ENCODE measurements at places on chromosomes 4 and X.

DNA sequence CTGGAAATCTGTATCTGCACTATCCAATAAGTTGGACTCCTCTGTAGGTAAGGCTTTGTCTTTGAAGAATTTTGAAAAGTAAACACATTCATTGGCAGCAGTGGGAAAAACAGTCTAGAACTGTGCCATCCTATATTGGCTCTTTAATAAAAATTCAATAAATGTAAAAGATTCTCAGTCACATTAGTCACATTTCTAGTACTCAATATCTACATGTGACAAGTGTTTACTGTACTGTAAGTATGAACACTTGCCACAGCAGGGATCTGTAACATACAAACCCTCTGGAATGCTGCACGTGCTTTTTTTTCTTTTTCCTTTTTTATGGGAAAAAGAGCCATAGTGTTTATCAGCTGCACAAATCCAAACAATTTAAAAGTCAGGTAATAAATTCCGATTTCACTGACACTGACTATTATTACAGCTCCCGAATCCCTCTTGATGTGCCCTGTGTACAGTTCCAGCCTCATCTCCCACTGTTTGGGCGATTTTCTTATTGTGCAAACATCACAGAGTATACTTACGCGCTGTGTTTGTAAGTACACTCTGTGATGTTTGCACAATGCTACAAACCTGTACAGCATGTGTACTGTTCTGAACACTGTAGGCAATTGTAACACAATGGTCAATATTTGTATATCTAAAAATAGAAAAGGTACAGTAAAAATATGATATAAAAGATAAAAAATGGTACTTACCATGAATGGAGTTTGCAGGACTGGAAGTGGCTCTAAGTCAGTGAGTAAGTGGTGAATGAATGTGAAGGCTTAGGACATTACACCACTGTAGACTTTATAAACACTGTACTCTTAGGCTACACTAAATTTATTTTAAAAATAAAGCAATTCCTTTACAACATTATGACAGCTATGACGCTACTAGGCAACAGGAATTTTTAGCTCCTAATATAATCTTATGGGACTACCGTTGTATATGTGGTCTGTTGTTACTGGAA, 8.7 kb downstream of the PYURF start:
- DNase-seq: no peak

DNA sequence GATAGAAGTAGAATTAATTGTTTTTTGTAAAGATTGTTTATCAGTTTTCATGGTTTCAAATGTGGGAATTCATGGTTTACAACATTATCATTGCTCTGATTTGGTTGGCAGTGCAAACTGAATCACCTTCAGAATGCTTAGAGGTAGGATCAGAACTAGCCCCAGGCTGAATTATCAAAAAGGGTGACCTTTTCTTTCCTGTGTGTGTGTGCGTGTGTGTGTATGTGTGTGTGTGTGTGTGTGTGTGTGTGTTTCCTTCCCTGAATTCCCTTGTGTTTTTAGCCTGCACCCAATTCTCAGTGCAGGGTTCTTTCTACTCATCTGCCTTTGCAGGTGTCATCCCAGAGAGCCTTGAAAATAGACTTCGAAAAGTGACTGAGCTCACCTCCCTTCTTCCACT, 125.0 kb downstream of the BMPR1B start:
- DNase-seq: no peak

- DNase-seq: no peak
These were observed 320.3 kb downstream of the STK32B start for GRCh38 chr4:5371415-5372190.

GRCh38 chr4:173934201-173934600, 349.3 kb downstream of the FBXO8 start:
- DNase-seq: no peak

DNA sequence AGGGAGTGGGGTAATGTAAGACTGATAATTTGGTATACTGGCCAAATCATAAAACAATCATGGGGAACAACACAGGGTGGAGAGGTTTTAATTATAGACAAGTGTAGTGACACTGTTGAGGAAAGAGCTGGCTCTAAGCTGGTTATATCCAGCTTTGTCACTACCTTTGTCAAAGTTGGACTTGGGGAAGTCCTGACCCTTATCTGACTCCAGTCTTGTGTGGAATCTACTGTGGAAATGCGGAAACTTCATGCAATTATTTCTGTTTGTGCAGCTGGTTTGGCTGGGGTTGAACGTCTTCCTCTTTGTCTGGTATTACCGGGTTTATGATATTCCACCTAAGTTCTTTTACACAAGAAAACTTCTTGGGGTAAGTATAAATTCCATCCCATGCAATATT, 2.0 kb downstream of the CYBB start:
- DNase-seq: no peak

DNA sequence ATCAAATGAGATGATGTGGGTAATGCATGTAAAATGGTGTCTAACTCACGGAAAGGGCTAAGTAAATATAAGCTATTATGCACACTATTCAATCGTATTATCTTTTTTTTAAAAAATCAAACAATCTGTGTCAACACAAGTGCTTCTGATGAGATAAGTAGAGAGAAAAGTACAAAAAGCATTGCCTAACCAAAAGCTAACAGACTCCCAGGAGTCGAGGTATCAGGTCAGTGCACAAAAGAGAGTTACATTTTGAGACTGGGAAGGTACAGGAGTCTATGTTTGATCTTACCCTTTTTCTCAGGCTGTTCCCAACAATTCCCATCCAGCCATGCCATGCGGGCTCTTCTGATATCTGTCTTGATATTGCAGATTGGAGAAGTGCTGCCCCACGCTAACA, 203.3 kb upstream of the ZIC3 start:
- DNase-seq: no peak

DNA sequence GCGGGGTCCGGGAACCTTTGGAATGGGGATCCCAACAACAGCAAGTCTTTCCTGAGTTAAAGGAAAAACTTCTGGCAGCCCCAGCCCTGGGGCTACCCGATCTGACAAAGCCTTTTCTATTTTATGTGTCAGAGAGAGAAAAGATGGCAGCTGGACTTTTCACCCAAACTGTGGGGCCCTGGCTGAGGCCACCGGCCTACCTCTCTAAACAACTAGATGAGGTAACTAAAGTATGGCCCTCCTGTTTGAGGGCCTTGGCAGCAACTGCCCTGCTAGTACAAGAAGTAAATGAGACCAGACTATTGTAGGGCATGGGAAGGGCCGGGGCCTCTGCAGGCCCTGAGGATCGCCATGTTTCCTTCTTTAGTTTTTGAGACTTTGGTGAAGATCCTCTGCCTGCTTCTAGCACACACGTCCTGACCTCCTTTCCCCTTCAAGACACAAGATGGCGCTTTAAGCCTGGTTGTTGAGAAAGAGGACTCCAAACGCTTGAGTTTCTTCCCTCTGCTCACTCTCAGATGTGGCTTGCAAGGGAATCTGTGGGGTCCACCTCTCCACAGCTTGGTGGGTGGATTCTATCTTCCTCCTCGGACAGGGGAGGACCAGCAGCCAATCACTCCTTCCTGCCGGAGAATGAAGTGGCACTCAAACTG, 18.5 kb upstream of the DRD5 start:
- DNase-seq: peak; percentile 75

DNA sequence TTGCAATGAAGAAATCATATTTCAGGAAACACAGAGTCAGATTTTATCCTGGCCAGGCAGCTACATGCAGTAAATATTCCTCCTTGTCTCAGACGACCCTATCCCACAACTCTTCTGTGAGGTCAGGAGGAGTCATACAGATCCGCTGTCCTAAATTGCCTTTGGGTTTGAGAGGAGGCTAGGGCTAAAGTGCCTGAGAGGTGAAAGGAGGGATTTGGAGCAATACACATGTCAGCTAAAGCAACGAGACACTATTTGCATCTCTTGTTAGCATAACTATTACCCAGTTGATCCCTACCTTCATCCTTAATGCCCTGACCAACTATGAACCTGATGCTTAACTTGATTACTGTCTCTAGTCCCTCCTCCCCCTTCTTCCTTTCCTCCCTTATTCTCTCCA, 98.6 kb downstream of the TBC1D19 start:
- no peak for DNase-seq

GRCh38 chr4:140793291-140793690, 37.1 kb upstream of the TBC1D9 start:
- DNase-seq: no peak

DNA sequence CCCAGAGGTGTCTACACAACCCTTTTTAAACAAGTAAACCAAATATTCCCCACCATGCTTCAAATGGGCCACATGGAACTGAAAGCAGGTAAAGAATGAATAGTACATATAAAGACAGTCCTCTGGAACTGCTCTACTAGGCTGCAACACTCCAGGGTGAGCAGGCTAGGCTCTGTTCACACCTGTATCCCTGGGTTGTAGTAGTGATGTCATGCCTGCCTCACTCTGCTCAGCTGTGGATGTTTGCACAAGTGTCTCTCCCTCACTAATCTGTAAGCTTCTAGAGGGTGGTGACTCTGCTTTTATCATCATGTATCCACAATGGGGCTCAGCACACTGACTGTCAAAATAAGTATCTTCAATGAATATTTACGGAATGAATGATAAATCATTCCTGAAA, 20.4 kb downstream of the LEF1 start:
- DNase-seq: no peak

DNA sequence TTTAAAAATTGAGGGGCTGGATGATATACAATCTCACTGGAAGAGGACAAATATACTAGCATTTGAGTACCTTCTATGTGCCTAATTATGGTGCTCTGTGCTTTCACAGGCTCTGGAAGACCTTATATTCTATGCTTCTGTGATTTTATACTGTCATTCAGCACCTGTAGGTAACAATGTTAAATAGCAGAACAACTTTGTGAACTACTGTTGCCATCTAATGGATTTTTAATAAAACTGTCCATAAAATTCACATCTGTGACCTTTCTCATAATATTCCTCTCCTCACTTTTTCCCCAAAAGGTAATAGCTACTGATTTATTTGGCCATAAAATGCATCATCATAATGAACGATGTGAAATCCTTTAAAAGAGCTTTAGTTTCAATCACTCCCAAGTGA, 21.9 kb downstream of the POU3F4 start:
- no peak for DNase-seq

DNA sequence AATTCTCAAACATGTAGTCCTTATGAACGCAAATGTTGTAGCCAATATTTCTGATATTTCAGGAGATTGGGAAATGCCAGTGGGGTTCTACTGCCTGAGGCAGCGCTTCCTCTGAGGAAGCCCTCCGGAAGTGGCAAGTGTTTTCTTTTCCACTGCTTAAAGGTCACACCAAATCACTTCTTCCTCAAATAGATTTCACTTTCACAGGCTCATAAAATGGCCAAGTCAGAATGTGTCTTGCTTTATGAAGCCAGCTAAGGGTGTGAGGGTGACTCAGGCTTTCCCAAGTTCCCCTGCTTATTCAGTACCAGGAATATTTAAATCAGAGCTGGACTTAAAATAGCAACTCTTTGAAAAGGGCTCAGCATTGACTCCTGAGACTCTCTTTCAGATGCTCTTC, 514.2 kb upstream of the DIPK2B start:
- no peak for DNase-seq

DNA sequence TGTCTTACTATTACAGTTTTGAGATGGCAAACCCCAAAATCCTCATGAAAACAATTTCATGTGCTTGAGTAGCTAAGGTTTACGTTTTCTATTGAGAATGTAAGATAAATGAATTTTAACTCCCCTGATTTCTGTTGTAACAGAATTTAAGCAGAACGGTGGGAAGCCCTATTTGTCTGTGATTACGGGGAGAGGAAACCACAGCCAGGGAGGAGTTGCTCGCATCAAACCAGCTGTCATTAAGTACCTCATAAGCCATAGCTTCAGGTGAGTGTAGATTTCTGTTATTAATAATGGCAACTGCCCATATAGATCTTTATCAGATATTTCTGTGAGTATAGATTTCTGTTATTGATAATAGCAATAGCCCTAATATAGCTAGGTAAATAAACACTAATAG, 44.2 kb upstream of the RHOH start:
- no peak for DNase-seq

DNA sequence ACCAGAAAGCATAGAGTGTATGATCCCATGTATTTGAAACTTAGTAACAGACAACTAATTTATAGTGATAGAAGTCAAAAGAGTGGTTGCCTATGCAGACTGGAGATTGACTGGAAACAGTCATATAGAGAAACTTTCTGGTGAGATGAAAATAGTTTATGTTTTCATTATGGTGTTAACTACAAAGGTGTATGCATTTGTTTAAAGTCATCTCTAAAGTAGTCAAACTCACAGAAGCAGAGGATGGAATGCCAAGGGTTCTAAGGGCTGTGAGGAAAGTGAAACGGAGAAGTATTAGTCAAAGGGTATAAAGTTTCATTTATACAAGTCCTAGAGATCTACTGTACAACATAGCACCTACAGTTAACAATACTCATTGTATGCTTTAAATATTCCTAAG, 45.8 kb downstream of the ENOX2 start:
- no peak for DNase-seq

GRCh38 chr4:177236886-177237285, 72.8 kb upstream of the NEIL3 start:
- DNase-seq: no peak

DNA sequence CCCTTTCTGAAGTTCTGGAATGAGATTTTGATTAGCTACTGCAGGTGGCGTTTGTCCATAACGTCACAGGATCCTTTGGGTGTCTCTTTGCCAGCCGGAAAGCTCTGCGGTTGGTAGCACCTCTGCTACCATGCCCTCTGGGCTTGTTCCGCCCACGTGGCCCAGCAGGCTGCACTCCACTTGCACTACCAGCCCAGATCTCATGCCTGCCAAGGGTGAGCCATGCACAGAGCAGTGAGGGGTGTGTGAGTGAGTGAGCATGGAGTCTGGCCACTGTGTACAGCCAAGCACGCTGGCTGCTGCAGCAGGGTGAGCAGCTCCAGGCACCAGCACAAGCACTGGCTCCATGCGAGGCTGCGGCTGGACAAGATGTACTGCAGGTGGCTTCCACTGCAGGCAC, 6.6 kb upstream of the HNRNPD start:
- DNase-seq: peak; percentile 2

DNA sequence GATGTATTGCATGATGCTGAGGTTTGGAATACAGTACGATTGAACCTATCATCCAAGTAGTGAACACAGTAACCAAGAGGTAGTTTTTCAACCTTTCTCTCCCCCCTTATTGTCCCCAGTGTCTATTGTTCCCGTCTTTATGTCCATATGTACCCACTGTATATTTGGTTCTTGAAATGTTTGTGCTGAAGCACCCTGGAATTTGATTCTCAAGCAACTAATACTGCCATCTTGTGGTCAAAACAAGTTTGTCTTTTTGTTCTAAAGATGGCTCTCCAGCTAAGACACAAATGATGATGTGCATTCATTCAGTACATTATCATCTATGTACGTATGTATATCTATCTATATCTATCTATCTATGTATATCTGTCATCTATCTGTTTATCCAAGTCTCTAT, 33.5 kb upstream of the DCX start:
- no peak for DNase-seq

- no peak for DNase-seq
These were observed 5.0 kb upstream of the RP2 start for GRCh38 chrX:46831765-46832327.

DNA sequence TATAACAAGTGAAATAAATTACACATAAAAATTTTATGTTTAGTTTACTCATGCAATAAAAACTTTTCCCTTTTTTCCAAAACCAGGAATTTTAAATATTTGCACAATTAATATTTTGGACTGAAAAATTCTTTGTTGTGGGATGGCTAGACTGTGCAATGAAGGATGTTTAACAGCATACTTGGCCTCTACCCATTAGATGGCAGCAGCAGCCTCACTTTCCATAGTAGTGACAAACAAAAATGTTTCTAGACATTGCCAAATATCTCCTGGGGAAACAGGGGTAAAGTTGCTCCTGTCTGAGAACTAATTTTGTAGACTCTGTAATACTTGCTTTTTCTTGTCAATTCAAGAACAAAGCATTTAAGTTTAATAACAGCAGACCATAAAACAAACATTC, 49.8 kb downstream of the SCLT1 start:
- DNase-seq: no peak

GRCh38 chr4:100060765-100061416, 110.8 kb upstream of the H2AZ1 start:
- no peak for DNase-seq

Measured in amygdala (tissue), 56 donors.